ENCODE measurements at places on chromosomes 4 and X.

DNA sequence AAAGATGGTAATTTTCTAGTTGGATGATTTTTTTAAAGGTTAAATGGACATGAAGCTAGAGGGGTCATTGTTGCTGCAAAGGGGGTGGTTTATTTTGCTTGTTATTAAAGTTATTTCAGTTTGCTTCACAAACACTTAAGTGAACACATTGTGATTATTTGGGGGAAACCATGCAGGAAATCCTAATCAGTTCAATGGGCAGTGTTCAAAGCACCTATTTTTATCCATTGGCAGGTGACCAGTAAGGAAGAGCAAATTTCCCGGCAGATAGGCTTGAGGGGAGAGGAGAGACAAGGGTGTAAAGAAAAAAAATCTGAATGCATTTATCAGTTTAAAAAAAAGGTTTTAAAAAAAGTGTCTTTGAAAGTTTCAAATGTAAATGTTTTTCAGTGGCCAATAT, 17.6 kb downstream of the GPR174 start:
- no peak for DNase-seq

DNA sequence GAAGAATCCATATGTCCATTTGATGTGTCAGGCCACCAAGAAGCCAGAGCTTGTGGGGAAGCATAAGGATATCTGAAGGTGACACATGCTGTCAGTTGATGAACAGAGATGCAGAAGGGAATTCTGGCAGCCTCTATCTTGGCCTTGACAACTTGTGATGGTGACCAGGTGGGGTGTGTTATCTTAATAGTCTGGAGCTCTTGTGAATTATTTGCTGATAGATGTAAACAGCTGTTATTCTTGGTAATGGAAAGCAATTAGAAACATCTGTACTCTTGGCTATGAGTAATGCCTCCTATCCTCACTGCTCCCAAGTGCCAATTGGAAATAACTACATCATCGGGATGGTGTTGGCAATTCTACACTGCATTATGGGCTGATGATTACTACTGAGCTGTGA, 51.9 kb downstream of the NAA11 start:
- no peak for DNase-seq

- DNase-seq = no peak
These were observed 7.4 kb downstream of the AFAP1 start for GRCh38 chr4:7932287-7932686.

DNA sequence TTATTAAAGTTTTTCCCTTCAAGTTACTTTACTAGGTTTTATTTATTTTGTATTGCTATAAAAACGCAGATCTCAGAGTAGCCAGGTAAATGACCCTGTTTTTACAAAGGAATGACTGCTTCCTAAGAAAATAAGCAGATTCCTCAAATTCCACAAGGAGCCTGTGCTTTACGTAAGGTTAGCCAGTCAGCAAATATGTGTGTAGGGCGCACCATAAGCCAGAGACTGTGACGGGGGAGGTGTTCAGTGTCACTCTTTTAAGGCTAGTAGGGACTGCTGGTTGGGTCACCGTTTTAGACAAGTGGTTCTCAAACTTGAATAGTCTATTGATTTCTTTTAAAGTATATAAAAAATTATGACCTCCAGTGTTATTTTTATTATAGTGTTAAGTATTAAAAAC, 119.9 kb downstream of the ANK2 start:
- DNase-seq = no peak

- no peak for DNase-seq
These were observed 541.7 kb downstream of the BCOR start for GRCh38 chrX:39556056-39556455.

DNA sequence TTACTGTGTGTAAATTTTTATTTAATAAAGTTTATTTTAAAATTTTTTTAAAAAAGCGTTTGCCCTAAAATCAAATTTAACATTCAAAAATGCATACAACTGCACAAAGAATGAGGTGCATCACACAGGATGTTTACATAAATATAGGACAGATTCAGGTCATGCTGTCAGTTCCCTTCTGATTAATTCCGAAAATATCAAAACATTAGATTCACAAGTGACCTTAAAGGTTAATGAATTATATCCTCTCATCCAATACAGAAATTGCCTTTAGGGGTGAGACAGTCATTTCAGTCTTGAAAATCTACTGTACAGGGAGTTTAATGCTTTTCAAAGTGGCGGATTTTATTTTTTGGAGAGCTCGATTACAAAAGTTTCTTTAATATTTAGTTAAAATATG, 208.7 kb upstream of the FTHL17 start:
- DNase-seq = no peak

GRCh38 chr4:182384631-182385091, 141.5 kb downstream of the TENM3 start:
- DNase-seq = no peak
